ENCODE measurements at places on chromosomes 5 and 9.

- DNase-seq = peak; percentile 4
These were observed 951 bp downstream of the UNC13B start for GRCh38 chr9:35162605-35163315.

DNA sequence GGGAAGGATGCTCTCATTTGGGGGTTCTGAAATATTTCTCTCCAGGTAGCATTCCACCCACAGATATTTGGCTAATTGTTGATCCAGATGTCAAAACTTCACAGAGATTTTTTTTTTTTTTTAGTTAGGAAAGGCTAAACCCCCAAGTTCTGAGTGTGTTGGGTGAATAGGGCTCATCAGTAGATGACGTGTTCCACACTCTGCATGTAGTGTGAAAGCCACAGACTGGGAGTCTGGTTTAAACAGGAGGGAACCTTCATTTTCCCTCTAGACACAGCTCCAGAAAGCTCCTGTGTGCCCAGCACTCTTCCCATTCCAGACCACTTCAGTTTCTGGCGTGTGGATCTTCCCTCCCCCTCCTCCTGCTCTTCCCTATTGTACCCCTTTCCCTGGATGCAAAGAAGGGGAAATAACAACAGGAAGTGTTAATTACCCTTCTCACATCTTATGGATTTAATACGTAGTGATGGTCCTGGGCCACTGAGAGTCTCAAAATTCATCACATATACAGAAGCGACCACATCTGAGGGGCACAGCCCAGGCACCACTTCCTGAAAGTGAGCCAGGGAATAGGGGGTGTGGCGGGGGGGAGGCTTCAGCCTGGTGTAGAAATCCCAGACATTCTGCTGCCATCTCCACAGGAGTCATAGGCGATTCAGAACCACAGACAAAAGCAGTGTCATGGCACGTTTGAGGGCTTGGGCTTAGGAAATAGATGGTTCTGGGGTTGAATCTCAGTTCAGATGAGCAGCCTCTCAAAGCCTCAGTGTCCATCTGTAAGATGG lies 65.1 kb downstream of the DAP start:
- DNase-seq = no peak

DNA sequence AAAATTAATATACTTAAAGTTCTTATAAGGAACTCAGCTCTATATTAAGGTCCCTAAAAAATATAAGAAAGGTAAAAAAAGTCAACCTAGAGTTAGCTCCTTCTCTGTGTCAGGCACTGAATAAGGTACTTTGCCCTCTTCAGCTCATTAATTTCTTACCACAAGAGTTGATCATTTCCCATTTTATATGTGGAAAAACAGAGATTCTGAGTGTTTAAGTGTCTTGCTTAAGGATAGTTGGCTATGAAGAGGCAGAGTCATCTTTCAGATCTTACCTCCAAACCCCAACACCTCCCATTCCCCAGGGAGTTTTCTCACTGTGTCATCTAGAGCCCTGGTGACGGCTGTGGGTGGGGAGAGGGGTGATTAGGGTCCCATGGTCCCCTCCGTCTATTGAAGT lies 40.6 kb downstream of the INSYN2B start:
- DNase-seq = no peak

DNA sequence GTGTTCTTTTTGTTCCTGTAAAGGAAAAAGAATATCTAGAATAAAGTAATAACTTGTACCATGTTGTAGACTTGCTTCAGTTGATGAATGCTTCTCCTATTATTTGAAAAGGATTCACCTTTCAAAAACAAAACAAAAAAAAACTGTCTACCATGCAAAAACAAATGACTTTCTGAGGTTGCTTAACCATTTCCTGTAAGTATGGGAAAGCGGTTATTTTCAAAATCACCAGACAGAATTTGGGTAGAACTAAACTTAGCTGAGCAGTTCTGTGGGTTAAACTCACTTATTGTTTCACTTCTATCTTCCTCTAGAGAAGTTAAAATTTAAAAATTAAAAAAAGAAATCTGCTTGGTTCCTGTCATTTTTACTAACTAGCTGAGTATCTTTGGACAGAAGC lies 25.2 kb downstream of the LNPEP start:
- DNase-seq = no peak

DNA sequence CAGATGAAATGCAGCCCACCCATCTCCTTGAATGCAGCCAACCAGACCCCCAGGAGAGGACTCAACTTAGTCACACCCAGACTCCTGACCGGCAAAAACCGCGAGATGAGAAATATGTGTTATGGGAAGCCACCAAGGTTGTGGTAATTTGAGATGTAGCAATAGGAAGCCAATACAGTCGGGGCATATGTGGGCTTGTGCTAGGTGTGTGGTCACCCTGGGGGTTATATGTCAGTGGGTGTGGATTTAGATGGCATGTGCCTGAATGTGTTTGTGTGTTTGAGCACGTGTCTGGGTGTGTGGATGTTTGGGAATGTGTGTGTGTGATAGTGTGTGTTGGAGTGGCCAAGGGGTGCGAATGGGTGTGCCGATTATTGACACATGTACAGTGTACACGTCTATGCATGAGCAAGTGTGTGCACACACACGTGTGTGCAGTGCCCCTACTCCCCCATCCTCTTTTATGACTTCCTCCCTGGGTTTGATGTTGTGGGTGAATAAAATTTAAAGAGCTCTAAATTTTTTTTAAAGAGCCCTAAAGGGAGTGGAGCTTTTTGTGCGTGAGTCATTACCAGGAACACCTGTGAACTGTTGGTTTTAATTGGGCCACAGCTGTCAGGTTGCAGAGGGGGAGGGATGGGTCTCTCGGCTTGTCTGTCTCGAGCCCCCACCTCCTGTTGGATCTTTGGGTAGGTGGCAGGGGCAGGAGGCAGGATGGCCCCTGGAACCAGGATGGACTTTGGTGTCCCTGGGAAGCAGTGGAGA lies 86.8 kb downstream of the LHX2 start:
- no peak for DNase-seq

DNA sequence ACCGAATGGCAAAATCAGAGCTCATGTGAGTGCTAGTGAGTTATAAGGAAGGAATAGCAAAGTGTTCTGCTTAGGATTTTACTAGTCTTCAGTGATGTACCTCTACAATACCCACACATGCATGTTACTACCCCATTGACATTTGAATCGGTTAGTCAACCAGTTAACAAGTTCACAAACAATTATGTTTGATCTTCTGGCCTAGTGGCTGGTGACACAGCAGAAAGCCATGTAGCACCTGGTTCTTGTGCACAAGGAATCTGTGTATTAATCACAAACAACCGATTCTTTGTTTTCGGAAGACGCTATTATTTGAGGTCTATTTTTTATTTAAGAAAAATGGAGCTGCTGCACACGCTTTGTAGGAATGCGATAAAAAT lies 41.9 kb downstream of the NTRK2 start:
- DNase-seq = no peak
